ENCODE measurements at places on chromosomes 4 and X. TPM values are rescaled to one million over a fixed set of nuclear protein-coding genes. Genes with fewer than 3 reads are reported as not detected.

Gene ARSJ
- 0.15 TPM for polyA plus RNA-seq

Gene CORIN
- polyA plus RNA-seq, result 0.30 TPM

Gene HSFX2
- polyA plus RNA-seq, result not detected

Gene SLC9B1
- polyA plus RNA-seq, result 4.2 TPM

Gene HTRA3
- not detected for polyA plus RNA-seq

Gene TLR3
- 4.1 TPM for polyA plus RNA-seq

Gene RS1
- not detected for polyA plus RNA-seq

Gene EVC
- polyA plus RNA-seq, result 0.17 TPM

Gene ZNF674
- polyA plus RNA-seq, result 1.4 TPM

Gene PLAC8
- 424 TPM for polyA plus RNA-seq

Gene NLGN3
- 0.25 TPM for polyA plus RNA-seq

Gene SULT1B1
- 4.2 TPM for polyA plus RNA-seq

Gene AMBN
- not detected for polyA plus RNA-seq

Gene ADGRG2
- polyA plus RNA-seq, result not detected

Gene SPOCK3
- polyA plus RNA-seq, result not detected

Gene GPR82
- 0.13 TPM for polyA plus RNA-seq

Gene PAGE2
- not detected for polyA plus RNA-seq

All from CD4-positive, alpha-beta memory T cell (primary cell).